ENCODE measurements at places on chromosomes 13 and 19.

DNA sequence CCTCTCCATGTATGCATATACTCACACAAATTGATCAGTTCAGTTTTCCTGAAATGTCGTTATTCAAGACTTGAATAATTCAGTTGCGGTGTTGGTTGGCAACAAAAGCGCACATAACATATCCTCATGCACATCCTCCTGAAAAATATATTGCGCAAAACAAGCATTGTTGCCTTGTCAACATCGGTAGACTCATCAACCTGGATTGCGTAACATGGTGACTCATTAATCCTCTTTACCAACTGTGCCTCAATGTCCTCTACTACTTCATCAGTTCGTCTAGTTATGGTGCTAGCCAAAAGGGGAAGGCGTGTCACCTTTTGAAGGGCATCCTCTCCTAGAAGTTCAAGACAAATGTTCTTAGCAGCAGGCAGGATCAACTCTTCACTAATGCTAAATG is 357.7 kb downstream of the LMO7 start:
- no peak for DNase-seq

- no peak for DNase-seq
Measured at GRCh38 chr13:30880856-30881155, 25.3 kb upstream of the MEDAG start.

DNA sequence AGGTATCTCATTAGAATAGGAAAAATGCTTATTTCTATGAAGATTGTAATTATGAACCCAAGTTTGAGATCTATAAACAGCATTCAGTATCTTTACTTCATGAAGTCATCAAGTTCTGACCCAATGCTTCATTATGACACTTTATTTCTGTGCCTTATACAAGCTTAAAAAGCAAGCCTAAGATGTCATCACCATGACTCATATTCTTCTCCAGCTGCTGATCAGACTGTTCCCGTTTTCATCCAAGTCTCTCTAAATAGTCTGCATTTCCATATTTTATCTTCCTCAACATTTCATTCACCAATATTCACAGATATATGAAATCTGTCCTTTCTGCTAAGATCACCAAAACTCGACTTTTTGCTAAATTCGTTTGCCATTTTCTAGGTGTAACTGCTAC is 1247.2 kb upstream of the PRR20A start:
- no peak for DNase-seq

DNA sequence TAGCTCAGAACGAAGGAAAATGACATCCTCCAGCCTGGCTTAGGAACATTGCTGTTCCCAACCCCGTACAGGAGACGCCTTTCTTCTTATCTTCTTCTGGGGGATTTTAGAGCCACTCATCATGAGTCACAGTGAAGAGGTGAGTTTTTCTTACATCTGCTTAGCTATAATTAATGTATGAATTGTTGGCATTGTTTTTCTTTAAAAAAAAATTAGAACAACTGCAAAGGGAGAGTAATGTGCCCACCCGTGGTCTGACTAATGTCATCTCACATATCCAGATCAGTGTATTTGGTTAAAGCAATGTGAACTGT is 310.6 kb upstream of the TSHZ3 start:
- no peak for DNase-seq

DNA sequence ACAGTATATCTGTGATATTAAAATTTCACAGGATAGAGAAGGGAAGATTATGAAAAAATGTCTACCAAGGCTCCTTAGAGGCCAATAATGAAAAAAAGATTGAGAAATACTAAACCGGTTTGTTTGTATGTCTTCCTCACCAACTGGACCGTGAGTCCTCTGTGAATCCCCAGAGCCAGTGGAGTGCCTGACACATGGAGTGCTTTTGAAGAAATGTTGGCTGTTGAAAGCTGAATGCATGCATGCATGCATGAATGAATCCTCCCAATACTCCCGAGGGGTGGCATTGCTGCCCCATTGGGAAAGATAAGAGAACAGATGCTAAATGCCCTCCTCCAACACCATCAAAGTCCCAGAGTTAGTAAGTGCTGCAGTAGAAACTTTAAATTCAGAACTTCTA is 152.7 kb upstream of the SERP2 start:
- DNase-seq, result no peak

GRCh38 chr13:109602356-109602755 is 184.0 kb downstream of the IRS2 start:
- DNase-seq, result no peak
